ENCODE measurements at places on chromosomes 13 and 19.

DNA sequence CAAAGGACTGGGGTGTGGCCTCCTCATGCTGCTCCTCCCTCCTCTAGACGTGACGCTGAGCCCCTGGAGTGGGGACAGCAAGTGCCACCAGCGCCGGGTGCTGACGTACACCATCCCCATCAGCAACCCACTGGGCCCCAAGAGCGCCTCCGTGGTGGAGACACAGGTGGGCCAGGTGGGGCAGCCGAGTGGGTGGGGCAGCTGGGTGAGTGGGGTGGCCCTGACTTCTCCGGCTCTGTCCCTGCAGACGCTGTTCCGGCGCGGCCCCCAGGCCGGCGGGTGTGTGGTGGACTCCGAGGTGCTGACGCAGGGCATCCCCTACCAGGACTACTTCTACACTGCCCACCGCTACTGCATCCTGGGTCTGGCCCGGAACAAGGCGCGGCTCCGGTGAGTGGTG, 11.1 kb upstream of the SCN1B start:
- DNase-seq, result no peak

GRCh38 chr19:35852029-35852780, at the start of gene NPHS1:
TSS of gene NPHS1 (minus strand) at chr19:35852504. CDS start at chr19:35851837, 667 bp downstream.
- DNase-seq, result no peak

DNA sequence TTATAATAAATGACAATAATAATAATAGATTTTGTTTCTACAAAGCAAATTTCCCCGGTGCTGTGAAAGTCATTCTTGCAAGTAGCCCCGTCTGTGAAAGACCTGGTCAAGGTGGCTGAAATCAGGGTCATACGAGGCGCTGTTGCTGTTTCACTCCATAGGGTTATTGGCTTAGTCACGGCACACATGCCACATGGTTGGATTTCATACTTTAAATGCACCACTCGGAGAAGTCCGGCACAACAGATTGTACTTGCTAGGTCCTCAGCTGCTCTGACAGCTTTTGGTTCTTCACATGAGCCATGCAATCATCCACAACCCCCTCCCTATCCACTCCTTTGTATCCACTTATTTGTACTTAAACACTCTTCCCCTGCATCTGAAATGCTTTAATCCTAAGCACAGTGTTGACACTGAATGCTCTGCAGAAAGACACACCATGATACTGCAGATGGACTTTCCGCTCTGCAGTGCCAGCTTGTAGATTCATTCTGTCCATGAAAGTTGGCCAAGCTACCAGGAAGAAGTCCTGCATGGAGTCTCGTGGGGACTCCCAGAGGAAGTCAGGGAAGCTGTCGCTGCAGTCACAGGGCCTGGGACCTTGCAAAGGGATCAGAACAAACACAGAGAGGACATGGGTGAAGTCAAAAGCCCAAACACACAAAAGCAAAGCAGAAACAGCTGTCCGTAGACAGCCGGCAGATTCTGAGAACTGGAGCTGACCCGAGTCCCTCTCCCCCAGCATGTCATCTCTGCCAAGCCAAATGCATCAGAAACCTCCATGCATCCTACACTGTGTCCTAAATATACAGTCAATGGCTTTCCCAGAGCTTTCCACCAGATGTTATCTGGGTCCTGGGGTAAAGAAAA, 124.6 kb downstream of the COL4A2 start:
- no peak for DNase-seq

- no peak for DNase-seq
These were observed 2.2 kb upstream of the TBXA2R start for GRCh38 chr19:3608750-3609322.

DNA sequence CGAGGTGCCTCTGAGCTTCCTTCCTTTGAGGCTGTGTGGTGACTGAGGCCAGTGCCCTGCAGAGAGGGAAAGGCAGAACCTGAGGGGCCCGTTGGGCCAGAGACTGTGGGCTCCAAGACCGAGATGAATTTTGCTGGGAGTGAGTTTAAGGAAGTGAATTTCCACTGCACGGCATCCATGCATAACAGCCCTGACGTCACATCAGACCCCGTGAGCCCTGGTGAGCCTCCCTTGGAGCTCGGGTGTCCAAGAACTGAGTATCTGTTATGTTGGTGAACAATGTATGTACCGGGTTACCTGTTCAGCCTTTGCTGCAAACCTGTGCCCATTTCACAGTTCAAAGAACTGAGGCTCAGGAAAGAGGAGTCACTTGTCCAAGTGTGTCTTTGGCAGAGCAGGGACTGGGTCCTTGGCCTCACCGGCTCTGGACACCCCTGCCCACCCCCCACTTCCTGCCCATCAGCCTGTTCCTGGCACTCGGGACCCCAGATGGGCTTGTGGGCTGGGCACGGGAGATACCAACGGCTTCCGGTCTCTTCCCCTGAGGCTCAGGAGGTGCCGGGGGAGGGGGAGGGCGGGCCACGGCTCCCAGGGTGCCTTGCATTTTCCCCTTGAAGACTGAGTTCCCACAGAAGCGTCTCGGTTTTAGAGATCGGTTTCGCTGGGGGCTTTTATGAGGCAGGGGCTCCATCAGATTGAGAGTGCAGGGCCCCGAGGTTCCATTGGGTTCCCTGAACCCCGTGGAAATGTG, 33.7 kb downstream of the NFILZ start:
- DNase-seq, result peak; percentile 69

GRCh38 chr13:102028206-102028605, 373.6 kb downstream of the FGF14 start:
- DNase-seq, result no peak

- no peak for DNase-seq
These were observed 11.9 kb downstream of the MRPS12 start for GRCh38 chr19:38942471-38943181.

DNA sequence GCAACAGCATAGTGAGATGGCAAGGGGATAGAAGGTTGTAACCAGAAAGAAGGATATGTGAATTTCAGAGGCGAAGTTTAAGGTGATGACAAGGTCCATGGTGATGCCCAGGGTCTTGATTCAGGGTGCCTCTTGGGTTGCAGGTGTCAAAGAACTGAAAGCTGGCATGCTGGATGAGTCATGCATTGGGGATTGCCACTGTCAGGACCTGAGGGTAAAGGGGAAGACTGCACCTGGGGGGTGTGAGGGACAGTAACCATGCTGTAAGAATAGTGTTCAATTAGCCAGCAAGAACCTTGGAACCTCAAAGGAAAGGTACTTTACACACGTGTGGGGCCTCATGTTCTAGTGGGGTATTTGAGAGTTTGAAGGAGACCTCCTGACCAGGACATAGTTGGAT, 279.6 kb downstream of the SLC7A1 start:
- no peak for DNase-seq

DNA sequence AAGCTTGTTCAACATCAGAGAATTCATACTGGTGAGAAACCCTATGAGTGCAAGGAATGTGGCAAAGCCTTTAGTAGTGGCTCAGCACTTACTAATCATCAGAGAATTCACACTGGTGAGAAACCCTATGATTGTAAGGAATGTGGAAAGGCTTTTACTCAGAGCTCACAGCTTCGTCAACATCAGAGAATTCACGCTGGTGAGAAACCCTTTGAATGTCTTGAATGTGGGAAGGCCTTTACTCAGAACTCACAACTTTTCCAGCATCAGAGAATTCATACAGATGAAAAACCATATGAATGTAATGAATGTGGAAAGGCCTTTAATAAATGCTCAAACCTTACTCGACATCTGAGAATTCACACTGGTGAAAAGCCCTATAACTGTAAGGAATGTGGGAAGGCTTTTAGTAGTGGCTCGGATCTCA, 25.2 kb downstream of the ZNF383 start:
- DNase-seq, result no peak

GRCh38 chr13:29573190-29573589, 22.3 kb downstream of the SLC7A1 start:
- peak; percentile 54 for DNase-seq

- no peak for DNase-seq
These were observed 132.7 kb upstream of the SLITRK5 start for GRCh38 chr13:87538366-87539052.

- no peak for DNase-seq
These were observed 21.2 kb downstream of the CCNA1 start for GRCh38 chr13:36453516-36453915.

DNA sequence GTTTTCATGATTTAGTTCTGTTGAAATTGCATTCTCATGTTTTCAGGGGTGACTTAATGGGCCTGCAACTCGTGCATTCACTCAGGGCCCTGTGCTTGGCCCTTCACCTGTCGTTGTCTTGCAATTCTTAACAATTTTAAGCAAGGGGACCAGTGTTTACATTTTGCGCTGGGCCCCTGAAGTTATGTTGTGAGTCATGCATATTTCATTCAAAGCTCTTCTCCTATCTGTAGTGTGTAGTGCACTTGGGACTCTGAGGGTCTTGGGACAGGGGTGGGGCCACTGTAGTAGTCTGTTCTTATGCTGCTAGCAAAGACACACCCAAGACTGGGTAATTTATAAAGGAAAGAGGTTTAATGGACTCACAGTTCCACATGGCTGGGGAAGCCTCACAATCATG, 211.2 kb upstream of the RXFP2 start:
- no peak for DNase-seq

GRCh38 chr19:40281381-40282208, 3.5 kb downstream of the AKT2 start:
- no peak for DNase-seq

GRCh38 chr19:19477705-19478383, 37.5 kb downstream of the TSSK6 start:
- DNase-seq, result no peak

DNA sequence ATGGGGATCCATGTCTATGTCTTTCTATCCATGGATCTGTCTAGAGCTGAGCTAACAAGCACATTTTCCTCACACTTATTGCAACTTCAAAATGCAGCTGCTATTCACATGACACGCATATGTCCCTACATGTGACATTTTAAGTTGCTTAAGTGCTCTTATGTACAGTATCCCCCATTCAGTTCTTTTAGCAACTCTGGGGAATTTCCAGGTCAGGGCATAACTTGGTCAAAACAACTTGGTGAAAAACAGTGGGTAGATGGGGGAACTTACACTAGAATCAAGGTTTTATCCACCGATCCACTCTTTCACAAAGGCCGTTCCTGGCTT, 73.0 kb downstream of the COL4A1 start:
- DNase-seq, result peak; percentile 38

DNA sequence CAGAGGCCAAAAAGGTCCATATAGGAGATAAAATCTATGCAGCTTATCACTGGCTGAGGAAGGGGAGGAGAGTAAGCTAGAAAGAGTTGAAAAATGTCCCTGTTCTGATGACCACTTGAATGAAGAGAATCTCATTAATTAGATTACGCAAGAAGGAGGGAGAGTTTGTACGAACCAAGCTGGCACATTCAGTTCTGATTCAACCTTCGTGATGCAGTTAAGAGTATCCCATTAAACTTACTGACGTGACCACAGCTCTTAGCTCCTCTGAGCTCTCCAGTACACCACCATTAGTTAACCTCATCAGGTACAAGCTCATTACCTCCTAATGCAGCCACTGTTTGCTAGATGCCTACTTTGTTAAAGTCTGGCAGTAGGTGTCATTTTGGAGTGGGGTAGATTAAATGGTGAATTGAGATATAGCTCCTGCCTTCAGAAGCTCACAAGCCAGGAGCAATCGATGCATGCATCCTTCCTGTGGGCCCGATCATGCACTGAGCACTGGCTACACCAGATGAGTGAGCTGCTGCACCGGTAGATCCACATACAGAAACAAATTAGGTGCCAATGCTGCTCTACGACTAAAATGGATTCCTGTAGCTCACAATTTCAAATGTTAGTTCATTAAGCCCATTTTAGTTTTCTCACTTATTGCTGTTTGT, 458.3 kb downstream of the COG6 start:
- no peak for DNase-seq

GRCh38 chr19:35470128-35470527, 20.1 kb downstream of the KRTDAP start:
- peak; percentile 33 for DNase-seq

DNA sequence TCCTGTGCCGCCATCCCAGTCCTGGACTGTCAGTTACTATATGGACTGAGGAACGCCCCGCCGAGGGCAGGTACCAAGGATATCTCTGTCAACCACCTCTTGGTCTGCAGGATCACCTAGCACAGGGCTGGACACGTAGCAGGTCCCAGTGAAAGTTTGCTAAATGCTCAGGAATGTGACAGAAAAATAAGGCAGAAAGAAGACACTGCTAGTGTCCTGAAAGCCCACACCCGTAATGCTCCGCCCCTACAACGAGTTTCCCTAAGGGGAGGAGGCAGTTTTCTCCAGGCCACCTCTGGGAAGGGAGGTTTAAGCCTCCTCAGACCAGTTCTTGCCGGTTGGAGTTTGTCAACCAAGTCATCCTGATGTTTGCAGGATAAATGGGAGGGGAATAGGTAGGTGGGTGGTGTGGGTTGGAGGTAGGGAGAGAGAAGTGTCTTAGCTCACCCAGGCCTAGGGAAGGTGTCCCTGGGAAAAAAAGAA, 1.7 kb upstream of the SERTAD3 start:
- DNase-seq, result no peak

DNA sequence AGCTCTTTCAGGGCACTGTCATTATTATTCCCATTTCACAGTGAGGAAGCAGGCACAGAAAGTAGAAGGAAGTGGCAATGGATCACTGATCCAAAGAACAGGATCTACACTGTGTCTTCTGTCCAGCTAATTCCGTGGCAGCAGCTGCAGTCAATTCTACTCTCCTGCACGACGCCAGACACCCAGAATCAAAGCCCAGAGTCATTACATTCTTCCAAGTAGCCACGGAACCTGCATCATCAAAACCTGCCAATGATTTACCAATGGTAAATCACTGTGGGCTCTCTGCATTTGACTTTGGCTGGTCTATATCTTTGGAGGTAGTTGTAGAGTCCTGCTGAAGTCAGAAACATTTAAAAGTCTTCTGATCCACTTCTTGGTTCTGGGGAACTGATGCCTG, 767.7 kb downstream of the LIG4 start:
- DNase-seq, result no peak

GRCh38 chr19:508204-509150, 1.2 kb downstream of the TPGS1 start:
- no peak for DNase-seq

- peak; percentile 16 for DNase-seq
These were observed 102.5 kb downstream of the COL4A2 start for GRCh38 chr13:110409581-110409992.

DNA sequence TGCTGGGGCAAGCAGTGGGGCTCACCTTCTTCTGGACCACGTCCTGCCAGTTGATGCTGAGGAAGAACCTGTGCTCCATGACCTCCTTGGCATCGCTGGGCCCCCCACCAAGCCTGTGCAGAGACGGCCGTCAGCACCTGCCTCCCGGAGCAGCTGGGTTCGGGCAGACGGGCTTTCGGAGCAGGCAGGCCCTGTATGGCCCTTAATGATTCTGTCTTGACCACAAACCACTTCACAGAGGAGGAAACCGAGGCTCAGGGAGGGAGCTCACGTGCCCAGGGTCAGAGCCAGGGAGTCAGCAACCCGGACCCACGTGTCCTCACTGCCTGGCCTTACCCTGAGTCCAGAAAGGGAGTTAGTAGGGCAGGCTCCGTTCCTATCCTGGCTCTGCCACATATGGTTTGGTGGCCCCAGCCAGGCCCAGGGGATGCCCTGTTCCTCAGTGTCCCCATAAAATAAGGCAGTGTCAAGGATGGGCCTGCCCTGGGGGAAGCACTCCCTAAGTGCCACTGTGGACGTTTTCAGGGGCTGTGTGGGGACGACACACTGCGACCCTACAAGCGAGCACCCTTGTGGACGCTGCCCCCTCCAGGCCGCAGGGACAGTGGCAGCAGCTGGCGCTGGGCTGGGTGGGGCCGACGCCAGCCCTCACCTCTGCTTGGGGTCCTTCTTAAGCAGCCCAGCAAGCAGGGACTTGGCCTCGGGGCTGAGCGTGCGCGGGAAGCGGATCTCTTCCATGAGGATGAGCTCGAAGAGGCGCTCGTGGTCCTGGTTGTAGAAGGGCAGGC, 8.9 kb upstream of the CCNP start:
- DNase-seq, result no peak

GRCh38 chr13:61387694-61388093, 28.0 kb downstream of the PCDH20 start:
- DNase-seq, result no peak
